ENCODE measurements at places on chromosomes 16 and 17. TPM values are rescaled to one million over a fixed set of nuclear protein-coding genes. Genes with fewer than 3 reads are reported as not detected.

TBX6 gene
- total RNA-seq = 1.7 TPM

FBXO39 gene
- 0.98 TPM for total RNA-seq

MRM1 gene
- 5.6 TPM for total RNA-seq

MPHOSPH6 gene
- 18.4 TPM for total RNA-seq

VPS35 gene
- 87.3 TPM for total RNA-seq

DNA sequence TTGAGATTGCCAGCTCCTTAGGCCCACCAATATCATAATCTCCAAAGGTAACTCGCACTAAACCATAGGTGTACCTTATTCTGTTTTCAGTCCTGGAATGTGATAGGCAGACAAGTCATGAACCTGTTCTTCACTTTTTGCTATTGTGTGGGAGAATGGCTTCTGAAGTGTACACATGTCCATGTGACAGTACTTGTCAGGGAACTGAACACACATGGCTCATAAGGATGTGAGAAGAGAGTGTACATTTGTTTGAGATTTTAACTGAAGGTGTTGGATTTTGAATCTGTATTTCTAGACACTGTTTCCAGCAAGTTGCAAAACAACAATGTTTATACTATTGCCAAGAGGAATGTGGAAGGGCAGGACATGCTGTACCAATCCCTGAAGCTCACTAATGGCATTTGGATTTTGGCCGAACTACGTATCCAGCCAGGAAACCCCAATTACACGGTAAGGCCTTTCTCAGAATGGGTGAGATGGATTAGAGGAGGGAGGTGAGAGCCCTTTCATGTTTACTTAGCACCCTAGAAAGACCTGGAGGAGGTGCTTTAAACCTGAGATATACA lies 14.5 kb upstream of the RASL10B start:
- DNase-seq = no peak

DNA sequence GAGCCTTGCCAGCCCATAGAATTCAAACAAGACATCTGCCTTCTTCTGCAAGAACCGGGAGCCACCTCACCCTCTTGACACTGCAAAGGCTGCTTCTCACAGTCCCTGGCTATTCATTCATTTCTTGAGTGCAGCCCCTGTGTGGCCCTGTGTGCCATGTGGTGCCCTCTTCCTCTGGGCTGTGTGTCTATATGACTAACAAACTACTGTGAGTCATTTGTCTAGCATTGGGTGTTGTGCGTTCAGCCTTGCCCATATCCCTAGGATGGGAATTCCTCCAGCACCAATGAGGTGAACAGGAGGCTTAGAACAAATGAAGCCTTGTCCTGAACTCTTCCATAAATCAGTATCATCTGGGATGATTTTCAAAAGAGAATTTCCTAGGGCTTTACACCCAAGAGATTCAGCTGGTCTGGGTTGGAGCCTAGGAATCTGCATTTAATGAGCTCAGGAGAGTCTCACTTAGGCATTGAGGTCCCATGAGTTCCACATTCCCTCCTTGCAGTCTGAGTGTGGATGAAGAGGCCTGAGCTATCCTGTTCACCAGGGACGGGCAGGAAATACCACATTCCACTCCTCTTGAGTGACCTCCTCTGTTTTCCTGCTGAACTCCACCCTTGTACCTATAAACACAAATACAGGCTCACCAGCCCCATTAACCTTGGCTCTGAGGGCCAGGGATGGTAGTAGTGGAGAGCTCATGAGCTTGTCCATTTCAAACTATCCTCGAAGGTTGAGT lies 308.7 kb upstream of the N4BP1 start:
- DNase-seq = no peak

DNA sequence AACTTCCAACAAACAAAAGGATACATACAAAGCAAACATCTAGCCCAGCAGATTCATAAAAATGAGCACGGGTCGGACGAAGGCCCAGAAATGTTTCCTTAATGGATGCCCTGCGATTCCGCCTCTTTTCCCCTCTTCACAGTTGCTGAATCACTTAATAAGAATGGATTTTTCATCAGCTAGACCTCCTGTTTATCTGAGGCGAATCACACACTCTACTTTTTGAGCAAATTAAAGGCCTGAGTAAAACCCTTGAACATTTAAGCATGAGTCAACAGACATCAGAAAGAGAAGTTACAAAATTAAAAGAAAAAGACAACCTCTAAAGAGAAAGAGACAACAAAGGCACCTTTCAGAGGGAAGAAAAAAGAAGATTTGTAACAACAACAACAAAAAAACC lies 44.7 kb downstream of the HS3ST3A1 start:
- DNase-seq = no peak

DNA sequence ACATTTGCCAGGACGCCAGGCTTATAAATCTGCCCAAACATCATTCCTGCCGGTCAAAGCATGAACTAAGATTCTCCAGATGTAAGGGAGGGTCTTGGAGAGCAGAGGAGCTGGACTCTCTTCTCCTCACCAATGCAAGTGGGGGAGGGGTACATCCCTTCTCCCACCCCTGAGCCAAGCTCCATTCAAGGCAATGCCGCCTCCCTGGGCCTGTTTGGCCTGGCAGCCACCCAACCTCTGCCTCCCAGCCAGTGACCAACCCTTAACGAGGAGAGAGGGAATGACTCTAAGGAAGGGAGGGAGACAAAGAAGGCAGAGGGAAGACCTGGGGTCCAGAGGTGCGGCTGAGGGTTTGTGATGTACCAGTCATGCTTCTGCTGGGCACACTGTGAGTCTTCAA lies 13.8 kb downstream of the C17orf50 start:
- no peak for DNase-seq

GRCh38 chr16:87185983-87186382 lies 131.2 kb downstream of the C16orf95 start:
- DNase-seq = no peak

DNA sequence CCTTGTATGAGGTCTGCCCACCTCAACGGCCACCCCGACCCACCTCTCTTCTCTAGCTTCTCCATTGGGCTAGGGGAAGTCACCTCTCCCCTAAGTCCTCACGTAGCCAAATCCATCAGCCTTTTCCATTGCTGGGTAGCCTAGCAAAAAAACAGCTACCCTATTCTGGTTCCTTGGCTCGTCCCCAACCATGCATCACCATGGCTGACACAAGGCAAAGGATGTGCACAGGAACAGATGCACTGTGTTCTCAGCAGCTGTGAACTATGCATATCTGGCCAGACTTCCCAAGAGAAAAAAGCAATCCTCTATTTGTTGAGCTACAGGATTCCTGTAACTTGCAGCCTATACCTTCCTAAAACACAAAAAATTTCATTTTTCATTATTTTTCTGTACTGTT lies 22.0 kb upstream of the FLCN start:
- DNase-seq = no peak

GRCh38 chr17:1460233-1460632 lies 4.2 kb upstream of the CRK start:
- DNase-seq = no peak

DNA sequence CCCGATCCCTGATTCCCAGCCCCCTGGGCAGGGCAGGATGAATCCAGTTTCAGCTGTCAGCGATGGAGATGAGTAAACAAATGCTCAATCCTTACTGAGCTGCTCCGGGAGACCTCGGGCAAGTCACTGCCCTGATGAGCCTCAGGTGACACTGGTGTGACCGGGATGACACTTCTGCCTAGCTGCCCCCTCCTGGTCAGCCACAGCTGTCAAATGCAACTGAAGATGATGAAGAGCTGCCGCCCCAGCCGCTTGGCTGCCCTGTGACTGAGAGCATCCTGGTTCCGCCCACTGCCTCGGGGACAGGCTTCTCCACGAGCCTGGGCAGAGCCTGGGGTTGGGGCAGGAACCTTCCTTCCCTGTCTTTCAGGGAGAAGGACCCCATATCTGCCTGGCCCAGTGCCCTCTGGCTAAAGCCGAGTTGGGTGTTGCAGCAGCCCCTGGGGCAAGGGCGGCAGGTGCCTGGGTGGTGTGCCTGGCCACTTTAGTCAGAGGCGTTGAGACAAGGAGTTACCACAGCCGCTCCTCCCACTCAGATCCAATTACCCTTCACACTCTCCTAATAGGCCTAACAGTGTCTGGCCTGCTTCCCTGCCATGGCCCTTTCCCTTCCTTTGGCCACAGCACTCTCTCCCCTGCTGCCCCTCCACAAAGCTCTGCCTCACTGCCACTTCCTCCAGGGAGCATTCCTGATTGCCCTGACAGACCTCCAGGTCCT lies 5.5 kb downstream of the CCL17 start:
- no peak for DNase-seq

GRCh38 chr16:25633549-25633948 lies 58.2 kb upstream of the HS3ST4 start:
- no peak for DNase-seq

GRCh38 chr16:72963533-72964315 lies 84.2 kb downstream of the ZFHX3 start:
- DNase-seq = no peak

DNA sequence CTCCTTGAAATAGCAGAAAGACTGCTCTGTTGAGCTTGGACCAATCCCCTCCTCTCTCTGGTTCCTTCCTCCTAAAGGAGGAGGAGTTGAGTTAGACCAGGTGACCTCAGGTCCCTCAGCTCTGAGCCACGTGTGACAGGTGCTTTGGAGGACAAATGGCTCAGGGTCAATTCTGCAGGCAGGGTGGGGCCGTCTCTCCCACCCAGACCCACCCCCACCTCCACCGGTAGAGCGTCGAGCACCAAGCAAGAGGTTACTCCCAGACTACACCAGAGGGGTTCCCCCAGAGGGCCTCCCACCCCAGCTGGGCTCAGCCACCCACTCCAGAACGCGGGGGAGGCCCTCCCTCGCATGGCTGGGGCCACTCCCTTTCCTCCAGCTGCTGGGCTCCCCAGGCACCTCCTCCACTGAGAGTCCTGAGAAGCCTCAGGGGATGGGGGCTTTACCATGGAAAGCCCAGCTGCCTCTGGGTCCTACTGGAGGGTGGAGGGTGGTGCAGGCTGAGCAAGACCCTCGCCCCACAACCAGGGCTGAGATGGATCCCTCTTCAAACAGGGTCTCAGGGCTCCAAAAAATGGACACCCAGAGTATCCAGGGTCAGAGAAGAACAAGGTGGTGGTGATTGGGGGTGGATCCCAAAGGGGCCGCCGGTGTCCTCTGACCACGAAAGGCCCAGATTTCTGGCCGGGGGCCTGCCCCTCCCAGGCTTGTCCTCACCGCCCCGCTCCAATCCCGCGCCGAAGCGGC lies 7.6 kb downstream of the MYO1C start:
- DNase-seq = peak; percentile 69

DNA sequence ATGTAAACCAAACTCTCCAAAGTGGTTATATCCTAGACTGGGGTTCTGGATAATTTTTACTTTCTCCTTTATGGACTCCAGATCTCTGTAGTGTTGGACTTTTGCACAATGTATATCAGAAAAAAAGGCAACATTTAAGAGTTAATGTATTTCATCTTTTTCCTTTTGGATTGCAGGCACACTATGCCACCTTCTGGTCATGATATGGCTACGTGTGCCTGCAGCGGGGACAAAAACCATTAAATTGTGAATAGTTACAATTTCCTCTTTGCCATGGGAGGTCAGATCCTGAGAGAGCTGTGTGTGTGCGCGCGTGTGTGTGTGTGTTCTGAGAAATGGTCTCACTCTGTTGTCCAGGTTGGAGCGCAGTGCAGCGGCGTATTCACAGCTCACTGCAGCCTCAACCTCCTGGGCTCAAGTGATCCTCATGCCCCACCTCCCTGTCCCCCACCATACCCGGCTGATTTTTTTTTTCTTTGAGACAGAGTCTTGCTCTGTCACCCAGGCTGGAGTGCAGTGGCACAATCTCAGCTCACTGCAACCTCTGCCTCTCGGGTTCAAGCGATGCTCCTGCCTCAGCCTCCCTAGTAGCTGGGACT lies 4.3 kb upstream of the SGF29 start:
- DNase-seq = no peak

DNA sequence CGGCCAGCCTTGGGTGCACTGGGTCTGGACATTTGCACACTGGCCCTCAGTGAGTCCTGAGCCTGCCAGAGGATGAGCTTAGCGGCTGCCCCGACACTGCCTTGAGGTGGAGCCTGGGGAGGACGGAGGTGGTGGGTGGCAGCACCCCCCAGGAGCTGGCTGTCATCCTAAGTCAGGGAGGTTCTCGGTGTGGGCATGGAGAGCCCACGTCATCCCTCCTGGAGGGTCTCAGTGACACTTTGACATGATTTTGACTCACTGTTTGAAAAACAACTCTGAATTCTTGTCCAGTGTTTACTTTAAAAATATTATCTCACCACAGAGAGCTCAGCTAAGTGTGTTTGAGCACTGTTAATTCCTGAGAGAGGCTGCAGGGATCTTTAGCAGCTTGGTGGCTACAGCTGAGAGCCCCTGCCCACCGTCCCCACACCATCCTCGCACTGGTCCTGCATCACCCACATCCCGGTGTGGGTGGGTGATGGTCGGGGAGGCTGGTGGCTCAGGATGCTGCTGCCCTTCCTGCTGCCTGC lies 63.1 kb downstream of the BANP start:
- peak; percentile 46 for DNase-seq

DNA sequence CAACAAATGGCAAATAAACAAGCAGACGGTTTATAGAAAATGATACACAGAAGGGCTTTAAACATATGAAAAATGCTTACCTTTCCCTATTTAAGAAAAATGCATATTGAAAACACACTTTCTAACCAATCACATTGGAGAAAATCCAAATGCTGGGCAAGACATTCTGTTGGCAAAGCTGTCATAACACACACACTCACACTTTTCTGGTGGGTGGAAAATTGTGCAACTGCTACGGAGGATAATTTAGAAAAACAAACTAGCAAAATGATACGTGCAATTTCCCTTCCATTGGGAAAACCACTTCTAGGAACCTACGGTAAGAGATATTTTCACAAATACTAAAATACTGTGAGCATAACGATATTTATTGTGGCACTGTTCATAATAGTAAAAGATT lies 9.8 kb upstream of the MYH3 start:
- no peak for DNase-seq

GRCh38 chr17:79877041-79877440 lies 37.8 kb upstream of the CBX4 start:
- DNase-seq = no peak

GRCh38 chr17:77901481-77901880 lies 57.0 kb upstream of the TNRC6C start:
- no peak for DNase-seq

DNA sequence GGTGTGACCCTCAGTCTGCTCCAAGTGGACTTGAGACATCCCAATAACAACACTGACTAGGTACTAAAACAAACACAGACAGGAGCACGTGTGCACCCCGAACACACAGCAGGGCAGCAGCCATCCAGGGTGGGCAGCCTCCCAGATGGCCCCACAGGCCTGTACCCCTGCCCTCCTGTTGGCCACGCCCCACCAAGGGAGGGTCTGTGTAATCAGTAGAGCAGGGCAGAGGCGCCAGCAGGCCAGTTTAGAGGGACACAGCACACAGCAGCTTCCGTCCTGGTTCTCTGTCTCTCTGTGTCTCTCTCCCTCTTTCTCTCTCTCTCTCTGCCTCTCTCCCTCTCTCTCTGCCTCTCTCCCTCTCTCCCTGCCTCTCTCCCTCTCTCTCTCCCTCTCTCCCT lies 21.4 kb downstream of the ACTG1 start:
- DNase-seq = no peak

Data from sciatic nerve (tissue), 2 donors.